ENCODE measurements at places on chromosomes 11 and 22.

DNA sequence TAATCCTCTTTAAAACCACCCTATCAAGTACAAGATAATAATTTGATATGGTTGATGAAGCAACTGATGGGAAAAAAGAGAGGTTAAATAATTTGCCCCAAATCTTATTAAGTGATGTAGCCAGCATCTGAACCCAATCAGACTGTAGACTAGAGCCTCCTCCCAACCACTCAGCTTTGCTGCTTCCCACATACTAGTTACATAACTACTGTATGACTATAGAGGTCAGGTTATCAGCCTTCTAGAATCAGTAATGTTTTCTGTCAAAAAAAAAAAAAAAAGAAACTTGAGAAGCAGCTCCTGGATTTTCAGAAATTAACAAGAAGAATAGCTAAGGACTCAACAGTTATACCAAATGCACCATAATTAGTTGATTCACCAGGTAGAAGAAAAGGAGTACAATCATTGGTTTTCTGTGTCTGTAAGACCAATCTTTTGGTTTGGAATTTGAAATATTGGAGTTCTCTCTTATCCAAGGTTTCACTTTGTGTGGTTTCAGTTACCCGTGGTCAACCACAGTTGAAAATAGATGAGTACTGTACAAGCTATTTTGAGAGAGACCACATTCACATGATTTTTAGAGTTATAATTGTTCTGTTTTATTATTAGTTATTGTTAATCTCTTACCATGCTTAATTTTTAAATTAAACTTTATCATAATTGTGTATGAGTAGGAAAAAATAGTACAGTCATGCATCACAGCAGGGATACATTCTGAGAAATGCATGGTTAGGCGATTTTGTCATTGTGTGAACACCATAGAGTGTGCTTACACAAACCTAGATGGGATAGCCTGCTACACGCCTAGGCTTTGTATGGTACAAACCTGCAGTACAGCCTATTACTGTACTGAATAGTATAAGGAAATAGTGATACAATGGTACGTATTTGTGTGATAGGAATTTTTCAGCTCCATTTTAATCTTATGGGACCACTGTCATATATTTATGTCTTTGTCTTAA lies 72.2 kb downstream of the PDHX start:
- DNase-seq: no peak

GRCh38 chr11:127074151-127074761 lies 73.7 kb upstream of the KIRREL3 start:
- DNase-seq: no peak

DNA sequence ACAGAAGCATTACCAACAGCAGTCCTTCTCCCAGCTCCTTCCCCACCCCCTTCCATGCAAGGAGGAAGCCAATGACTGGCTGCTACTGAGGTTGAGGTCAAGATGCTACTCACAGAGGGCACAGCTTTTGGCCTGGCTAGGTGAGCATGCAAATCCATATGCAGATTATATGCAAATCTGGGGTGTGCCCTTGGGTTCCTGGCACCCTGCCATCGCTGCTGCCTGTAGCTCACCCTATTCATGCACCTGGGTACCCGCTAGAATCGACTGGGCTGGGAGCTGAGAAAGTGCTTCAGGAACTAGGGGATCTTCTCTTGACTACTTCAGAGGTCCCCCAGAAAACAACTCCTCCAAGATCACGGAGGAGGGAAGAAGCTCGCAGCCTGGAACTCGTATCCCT lies 4.0 kb downstream of the DSCAML1 start:
- no peak for DNase-seq

DNA sequence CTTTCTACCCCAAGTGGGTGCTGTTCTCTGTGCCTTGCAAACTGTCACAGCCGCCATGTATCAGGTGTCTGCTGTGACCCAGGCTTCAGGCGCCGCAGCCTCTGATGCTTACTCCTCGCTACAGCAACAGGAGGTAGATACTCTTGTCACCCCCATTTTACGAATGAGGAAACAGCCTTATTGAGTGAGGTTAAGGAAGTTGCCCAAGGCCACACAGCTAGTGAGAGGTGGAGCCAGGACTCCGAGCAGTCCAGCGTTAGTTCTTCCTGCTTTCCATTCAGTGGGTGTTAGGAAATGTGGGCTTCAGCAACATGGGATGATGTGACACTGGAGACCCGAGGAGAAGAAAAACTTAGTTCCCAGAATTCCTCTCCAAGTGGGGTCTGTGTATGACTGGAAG lies 14.3 kb downstream of the RNF215 start:
- DNase-seq: no peak

DNA sequence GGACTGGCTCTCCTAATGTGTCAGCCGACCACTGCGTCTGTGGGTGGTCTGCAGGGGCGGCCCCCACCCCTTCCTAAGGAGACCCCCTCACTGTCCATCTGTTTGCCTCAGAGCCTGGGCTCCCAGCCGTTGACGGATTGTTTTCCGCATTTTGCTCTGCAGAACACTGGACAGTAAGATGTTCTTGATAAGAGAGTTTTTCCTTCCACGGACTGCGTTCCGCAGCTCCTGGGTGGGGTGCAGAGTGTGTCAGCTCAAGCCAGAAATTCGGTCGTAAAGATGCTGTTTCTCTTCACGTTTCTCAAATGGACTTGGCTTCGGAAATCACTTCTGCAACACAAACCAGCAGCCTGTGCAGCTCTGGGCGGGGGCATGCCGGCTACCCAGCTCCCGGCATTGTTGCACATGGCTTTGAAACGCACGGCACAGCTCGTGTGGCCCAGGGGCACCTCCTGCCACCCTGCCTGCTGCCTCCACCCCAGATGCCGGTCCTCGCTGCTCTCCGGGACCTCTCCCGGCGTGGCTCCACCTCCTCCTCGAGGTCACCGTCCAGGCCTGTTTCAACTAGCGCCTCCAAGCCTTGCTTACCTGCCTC lies 2.9 kb upstream of the MRGPRG start:
- DNase-seq: no peak

GRCh38 chr11:68998390-68998911 lies 14.6 kb downstream of the MRGPRF start:
- DNase-seq: no peak

Measured in T-helper 2 cell (primary cell).